Activated CD8-positive, alpha-beta memory T cell treated with anti-CD3 and anti-CD28 coated beads, Interleukin-2, amount 50 U/mL, for 4 hours (primary cell): ENCODE measurements at places on chromosomes 2 and 18.
A peak's percentile ranks its signal among the peaks of the same experiment; 100 is the strongest.

- DNase-seq = no peak
Measured at GRCh38 chr2:216474925-216475670, 23.5 kb upstream of the RPL37A start.

DNA sequence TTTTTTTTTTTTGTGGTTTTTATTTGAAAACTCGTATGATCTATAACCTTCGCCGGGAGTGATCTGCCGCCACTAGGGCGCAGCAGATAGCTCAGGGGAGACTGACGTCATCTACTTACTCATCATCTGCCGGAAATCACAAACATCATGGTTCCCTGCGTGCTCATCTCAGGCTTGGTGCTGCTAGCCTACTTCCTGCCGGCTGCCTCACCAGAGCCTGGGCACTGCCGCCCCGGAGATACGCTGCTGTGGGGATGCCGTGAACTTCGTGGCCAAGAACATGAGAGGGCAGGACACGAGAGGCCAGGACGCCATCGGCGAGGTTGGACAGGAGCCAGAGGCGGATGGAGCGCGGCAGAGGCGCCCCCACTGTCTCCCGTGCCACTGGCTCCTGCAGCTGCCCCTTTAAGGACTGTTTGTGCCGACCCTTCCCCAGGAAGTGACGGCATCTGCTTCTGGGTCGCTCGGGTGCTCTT lies 68.8 kb downstream of the DOK6 start:
- DNase-seq = peak; percentile 27

DNA sequence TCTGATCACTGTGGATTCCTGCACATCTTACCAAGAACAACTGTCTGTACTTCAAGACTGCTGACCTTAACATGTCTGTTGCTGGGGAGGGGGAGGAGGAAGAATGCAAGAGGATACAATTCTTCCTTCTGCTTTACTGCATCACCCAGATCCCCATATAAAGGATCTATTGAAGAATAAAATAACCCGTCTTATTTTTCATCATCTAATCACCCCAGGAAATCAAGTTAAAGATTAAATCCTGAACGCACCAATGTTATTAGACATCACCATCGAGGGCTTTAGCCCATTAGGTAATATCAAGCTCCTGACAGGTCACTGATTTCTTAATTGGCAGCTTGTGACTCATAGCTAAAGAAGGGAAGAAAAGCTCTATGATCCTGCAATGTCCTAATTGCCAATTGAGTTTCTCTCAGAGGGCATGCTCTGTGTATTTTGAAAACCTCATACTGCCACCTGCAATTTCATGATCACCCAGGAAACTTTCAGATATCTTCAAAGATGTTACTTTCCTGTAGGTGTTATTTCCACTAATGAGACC lies 75.4 kb upstream of the KCNE4 start:
- DNase-seq = no peak

GRCh38 chr2:156211318-156211717 lies 121.2 kb downstream of the NR4A2 start:
- DNase-seq = no peak

GRCh38 chr2:62787386-62787785 lies 81.9 kb downstream of the EHBP1 start:
- DNase-seq = no peak

DNA sequence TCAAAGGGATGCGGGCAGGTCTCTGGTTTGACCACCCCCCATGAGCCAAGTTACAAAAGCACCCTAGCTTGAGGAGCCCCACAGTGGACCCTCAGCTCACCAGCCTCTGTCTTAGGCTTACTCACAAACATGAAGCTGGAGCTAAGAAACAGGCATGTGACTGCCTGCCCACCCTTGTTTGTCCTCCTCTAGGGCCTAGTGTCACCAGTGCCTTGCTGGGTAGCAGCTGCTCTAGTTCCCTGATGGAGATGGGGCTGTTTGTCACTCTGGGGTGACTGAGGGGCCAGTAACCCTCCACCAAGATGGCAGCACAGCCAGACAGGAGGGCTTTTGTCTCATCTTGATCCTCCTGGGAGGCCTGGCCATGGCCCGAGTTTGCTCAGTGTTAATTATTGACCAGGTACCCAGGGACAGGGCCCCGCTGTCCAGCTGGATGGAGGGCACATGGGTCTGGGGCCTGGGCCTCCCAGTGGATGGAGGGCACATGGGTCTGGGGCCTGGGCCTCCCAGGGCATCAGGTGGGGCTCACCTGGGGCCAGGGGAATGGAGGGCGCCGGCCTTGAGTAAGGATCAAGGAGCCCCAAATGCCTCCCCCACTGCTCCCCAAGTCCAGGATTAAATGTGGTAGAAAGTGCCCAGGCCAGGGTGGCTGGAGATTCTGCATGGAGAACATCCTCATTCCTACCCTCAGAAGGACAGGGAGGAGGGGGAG lies 185.9 kb upstream of the HAAO start:
- no peak for DNase-seq

GRCh38 chr2:218029366-218030360 lies 26.9 kb upstream of the TNS1 start:
- no peak for DNase-seq
